ENCODE measurements at places on chromosomes 2 and 18.

GRCh38 chr2:167550448-167550847 is 662.2 kb downstream of the XIRP2 start:
- DNase-seq: peak; percentile 16

DNA sequence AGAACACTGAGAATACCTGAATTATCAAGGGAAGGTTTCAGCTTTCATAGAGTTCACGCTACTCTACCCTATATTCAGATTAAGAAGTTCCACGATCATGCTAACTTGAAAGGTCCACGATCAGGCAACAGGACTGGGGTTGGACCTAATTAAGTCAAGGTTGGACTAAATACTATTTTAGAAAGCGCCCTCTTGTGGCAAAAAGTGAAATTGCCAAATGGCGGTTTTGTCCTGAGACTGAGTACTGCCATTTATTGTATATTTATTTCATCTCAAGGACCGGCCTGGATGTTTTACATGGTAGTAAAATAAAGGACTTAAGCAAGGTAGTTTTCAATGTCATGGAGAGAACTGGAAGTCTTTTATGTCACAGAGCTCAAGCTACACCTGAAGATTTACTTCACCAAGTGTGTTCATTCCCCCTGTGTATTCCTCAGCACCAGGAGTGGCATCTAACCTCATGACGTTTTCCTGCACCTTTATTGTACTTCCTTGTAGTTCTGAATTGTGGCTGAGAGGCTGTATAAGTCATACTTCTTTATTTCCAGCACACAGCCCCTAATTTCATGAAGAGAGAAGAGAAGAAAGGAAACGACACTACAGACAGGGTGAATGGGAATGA is 56.8 kb downstream of the SRD5A2 start:
- peak; percentile 35 for DNase-seq

GRCh38 chr2:109164739-109165221 is 35.8 kb downstream of the SH3RF3 start:
- DNase-seq: no peak

GRCh38 chr18:50937183-50937582 is 30.7 kb upstream of the ELAC1 start:
- no peak for DNase-seq

- DNase-seq: no peak
Observed at GRCh38 chr2:9095690-9096089, 92.2 kb upstream of the MBOAT2 start.

DNA sequence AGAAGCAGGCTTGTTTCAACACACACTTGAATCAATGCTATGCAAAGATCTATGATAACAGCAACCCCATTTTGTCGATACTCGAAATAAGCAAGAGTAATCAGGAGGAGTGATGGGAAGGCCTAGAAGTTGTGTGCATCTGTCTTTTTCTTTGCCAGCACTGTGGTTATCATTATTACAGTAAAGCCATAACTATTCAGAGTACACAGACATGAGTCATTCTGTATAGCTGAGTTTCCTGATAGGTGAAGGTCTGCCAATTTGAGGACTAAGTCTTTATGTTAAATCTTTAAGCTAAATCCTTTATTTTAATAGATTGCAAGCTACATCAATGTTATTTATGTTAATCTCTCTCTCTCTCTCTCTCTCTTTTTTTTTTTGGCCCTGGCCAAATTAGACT is 1344.4 kb upstream of the CELF4 start:
- no peak for DNase-seq

DNA sequence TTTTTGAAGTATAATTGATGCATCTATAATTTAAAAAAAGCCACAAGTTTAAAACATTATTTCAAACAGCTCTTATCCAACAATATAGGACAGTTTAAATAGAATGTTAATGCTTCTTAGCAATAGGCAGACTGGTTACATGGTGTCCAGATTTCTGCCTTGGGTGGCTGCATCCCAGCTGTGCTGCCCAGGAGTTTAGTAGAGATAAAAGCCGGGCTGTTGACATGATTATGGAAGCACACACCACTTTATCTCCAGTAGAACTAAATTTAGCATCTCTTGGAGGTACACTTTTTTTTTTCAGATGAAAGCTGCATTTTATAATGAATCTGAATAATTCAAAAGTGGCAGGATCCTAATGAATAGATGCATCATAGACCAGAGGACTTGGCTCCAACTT is 309.7 kb downstream of the PLCL1 start:
- DNase-seq: no peak

- DNase-seq: no peak
Observed at GRCh38 chr2:177665948-177666347, 273.4 kb downstream of the AGPS start.

GRCh38 chr2:233062946-233063268 is 2.8 kb downstream of the INPP5D start:
- no peak for DNase-seq

DNA sequence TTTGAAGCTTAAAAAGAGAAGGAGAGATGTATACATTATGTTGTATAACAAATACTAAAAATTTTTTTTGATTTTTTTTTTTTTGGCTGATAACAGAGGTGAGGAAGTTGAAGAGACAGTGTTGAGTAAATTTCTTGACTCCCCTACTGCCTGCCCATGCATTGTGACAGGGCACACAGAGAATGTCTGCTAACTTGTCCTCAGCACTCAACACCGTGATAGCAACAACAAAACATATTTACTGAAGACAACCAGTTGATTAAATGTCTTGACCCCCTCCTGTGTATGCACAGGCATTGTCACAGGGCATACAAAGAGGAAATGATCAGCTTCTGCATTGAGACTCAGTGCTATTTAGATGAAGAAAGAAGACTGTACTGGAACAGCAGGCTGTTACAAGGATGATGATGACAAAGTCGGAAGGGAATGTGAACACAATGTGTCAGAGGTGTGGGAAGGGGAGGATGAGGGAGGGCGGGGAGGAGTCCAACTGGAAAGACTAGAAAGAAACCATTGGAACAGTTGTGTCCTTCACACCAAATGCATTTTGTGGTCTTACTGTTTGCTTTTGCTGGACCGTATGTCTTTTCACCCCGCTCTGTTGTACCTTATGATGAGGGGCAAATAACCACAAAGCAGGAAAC is 89.5 kb downstream of the CERS6 start:
- no peak for DNase-seq

DNA sequence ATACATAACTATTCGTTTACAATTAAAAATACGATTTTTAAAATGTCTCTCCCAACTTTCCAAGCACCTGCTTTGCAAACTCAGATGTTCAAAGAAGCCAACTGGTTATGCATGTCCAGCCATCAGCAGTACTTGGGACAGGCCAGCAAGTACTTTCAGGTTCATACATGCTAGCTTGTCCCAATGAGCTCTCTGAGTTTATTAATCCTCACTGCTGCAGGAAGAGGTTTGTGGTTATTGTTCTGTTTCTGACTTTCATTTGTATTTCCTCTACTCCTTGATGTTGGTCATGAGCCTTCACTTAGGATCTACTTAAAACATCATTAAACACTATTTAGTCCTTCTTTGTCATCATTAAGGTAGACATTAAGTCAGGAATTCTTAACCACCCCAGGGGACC is 374.1 kb downstream of the LRATD1 start:
- DNase-seq: no peak

- no peak for DNase-seq
Observed at GRCh38 chr2:85523903-85524335, 15.0 kb upstream of the MAT2A start.

- DNase-seq: no peak
Observed at GRCh38 chr2:219041252-219041651, at the start of gene CFAP65. TSS of gene CFAP65 (minus strand) at chr2:219041516. CDS start at chr2:219039048, 2,468 bp downstream.
